Activated naive CD4-positive, alpha-beta T cell treated with anti-CD3 and anti-CD28 coated beads, Interleukin-2, amount 50 U/mL, for 16 hours (primary cell): ENCODE measurements at places on chromosomes 1 and 21.

GRCh38 chr1:84434081-84434769 lies 35.9 kb downstream of the DNASE2B start:
- DNase-seq: no peak

- no peak for DNase-seq
Observed at GRCh38 chr1:53063744-53064515, 1.9 kb downstream of the PODN start.

DNA sequence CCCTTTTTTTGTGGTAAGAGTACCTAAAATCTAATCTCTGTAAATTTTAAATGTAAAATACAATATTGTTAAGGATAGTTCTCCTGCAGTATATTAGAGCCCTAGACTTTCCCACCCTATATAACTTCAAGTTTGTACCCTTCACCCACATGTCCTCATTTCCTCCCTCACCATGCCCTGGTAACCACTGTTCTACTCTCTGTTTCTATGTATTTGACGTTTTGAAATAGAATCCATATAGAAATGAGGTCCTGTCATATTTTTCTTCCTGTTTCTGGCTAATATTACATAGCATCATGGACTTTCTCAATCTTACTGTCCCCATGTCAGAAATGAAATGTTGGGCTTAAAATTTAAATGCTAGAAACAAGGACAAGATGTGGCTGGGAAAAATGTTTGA lies 24.8 kb downstream of the GBP7 start:
- no peak for DNase-seq

GRCh38 chr21:34813266-34813894 lies 144.6 kb downstream of the CLIC6 start:
- DNase-seq: no peak

DNA sequence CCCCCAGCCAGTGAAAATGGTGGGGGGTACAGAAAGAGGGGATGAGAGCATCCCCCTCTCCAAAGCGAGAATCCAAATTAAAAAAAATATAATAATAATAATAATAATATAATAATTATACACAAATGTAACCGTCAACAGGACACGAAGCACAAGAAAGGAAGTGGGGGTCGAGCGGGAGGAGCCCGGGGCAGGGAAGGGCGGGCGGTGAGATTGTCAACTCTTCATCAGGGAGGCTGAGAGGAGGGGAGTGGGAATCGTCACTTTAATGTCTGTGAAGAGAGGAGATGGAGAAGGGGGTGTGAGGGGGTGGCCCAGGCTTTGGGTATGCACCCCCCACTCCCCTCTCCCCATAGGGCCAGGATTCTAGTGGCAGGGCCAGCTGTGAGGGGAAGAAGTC lies 33.2 kb downstream of the MEF2D start:
- no peak for DNase-seq

- no peak for DNase-seq
Observed at GRCh38 chr1:161838362-161838761, 72.2 kb downstream of the ATF6 start.

DNA sequence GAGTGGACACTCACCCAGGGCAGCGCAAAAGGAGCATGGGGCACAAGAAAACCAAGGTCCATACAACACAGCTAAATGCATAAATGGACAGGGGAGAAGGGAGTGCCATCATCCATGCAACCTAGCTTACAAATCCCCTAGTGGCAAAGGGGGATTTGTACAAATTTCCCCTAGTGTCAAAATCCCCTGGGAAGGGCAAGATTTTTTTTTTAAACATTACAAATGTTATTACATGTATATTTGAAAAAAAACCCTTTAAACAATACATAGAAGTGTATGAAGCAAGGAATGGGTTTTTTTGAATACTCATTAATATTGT lies 89.6 kb upstream of the IVNS1ABP start:
- DNase-seq: no peak

DNA sequence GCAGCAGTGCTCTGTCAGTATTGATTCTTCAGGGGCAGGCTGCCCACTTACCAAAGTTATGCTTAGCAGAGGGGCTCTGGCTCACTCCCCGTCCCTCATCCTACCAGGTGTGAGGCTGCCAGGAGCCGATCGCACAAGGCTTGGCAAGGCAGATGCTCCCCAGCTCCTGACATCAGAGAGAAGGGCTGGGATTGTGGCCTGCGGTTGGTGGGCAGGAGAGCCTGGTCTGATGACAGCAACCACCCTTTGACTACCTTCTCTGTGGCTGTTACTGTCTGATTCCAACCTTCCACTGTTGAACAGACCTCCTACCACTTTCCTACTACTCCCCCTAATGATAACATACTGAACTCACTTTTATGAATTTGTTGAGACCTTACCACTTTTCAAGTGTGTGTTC lies 23.7 kb upstream of the WDR26 start:
- DNase-seq: no peak

DNA sequence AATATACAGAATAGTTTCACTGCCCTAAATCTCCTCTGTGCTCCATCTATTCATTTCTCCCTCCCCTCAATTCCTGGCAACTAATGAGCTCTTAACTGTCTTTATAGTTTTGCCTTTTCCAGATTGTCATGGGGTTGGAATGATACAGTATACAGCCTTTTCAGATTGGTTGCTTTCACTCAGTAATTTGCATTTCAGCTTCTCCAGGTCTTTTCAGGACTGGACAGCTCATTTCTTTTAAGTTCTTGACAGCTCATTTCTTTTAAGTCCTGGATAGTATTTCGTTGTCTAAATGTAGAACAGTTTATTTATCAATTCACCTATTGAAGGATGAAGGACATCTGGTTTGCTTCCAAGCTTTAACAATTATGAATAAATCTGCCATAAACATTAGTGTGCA lies 22.6 kb downstream of the KRTAP21-3 start:
- no peak for DNase-seq

- no peak for DNase-seq
Observed at GRCh38 chr1:89339039-89339438, 24.8 kb upstream of the GBP6 start.

- no peak for DNase-seq
Observed at GRCh38 chr21:38995731-38996130, 187.5 kb downstream of the PSMG1 start.

- DNase-seq: no peak
Observed at GRCh38 chr1:60066001-60066400, 7.6 kb downstream of the C1orf87 start.

DNA sequence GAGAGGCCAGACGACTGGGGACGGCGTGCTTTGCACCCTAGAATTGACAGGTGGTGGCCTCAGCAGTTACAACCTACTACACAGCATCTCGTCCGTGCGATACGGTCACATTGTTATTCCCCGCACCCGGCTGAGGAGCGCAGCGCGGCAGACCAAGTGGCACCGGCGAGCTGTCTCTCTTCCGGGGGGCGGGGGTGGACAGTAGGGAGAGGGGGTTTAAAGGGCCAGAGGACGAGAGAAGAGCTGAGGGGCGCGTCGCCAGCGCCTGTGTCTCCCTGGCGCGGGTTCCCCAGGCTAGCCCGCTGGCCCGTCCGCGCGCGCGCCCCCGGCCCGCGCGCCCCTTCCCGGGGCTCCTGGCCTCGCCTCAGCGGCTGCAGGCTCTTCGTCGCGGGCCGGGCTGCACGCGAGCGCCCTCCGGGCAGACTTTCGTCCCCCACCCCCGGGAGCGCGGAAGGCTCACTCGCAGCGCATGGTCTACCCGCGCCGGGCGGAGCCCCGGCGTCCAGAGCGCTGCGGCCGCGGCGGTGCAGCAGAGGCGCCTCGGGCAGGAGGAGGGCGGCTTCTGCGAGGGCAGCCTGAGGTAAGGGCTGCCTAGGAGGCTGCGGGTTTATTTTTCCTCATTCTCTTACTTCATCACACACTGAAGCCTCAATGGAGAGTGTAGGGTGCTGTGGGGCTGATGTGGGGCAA lies at the start of gene PDE4B:
Gene PDE4B, plus strand, starts transcription at position 227 of the 690 bp plus-strand sequence.
- DNase-seq: no peak

DNA sequence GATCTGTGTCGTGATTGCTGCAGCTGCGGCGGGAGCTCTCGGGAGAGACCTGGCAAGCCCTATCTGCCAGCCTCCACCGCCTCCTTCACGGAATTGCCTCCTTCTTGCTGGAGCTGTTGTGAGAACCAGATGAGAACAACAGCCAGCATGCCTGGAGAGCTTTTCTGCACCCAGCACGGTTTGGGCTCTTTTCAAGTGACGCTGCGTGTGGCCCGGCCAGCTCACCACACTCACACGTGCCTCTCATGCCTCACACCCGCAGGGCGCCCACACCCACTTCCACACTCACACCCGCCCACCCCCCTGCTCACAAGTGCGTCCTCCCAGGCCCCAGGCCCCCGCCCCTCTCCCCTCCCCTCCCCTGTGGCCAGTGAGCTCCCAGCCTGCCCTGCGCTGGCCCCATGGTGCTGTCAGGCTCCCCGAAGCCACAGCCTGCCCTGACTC lies 135.7 kb upstream of the RUNX3 start:
- DNase-seq: no peak

DNA sequence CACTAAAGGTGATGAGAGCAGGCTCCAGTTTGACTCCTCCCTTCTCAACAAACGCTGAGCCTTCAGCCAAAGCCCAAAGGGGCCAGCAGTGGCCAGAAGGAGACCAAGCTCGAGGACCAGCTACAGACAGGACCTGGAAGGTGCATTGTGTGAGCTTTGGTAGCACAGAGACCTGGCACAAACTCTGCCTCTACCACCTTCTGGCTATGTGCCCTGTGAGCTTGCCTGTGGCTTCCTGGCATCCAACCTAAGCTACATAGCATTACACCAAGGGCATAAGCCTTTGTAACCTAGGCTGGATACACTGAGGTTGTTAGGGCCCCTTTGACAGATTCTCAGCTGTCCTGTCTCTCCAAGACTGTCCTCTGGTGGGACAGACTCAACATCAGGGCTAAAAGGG lies 6.6 kb upstream of the VWA5B1 start:
- DNase-seq: no peak

- DNase-seq: no peak
Observed at GRCh38 chr1:246769306-246769705, 45.1 kb downstream of the SCCPDH start.

DNA sequence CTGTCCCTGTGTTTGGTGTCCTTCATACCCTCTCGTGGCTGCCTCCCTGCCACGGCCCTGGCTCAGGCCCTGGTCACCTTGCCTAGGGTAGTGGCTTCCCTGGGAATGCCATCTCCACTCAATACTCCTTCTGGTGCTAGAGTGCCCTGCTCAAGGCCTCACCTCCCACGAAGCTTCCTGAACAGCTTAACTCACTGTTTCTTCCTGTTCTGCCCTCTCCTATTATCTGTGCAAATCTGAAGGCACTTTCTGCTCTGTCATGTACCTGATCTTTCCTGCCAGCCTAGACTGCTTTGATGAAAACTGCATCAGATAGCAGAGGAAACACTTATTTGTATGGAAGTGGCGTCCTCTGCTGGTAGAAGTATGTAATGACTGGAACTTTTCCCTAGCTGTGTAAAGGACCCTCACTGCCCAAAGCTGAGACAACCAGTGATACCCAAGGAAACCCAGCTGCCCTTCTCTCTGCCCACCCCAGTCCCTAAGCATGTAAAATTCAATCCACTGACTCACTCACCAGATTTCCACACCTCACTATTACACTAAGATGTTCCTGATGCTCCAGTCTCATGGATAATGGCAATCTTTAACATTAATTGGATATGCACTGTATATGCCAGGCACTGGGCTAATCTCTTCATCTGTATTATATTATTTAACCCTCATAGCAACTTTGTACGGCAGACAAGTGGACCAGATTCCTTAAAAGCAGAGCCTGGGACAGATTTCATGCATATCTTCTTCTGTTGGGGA lies 36.2 kb upstream of the BTG2 start:
- no peak for DNase-seq

DNA sequence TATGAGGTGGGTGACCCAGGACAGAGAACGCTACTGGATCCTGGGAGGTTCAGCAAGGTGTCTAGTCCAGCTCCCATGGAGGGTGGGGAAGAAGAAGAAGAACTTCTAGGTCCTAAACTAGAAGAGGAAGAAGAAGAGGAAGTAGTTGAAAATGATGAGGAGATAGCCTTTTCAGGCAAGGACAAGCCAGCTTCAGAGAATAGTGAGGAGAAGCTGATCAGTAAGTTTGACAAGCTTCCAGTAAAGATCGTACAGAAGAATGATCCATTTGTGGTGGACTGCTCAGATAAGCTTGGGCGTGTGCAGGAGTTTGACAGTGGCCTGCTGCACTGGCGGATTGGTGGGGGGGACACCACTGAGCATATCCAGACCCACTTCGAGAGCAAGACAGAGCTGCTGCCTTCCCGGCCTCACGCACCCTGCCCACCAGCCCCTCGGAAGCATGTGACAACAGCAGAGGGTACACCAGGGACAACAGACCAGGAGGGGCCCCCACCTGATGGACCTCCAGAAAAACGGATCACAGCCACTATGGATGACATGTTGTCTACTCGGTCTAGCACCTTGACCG lies 8.6 kb upstream of the PIGV start:
- DNase-seq: no peak

- no peak for DNase-seq
Observed at GRCh38 chr1:184075055-184076029, 23.8 kb downstream of the TSEN15 start.

DNA sequence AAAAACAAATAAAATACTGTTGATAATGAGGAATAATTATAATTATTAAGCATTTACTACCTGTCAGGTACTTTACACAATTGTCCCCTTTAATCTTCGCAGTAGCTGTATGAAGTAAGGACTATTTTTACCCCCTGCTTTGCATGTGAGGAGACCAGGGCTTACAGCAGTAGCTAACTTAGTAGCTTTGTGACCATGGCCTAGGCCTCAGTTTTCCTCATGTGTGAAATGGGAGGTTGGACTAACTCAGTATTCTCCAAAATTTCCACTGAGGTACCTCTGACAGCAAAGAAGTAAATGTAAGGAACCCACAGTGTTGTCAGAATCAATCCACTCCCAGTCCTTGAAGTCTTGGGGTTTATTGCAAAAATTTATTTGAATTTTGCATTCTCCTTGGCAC lies 3.8 kb upstream of the CSRP1 start:
- no peak for DNase-seq

GRCh38 chr21:29092102-29092959 lies 18.9 kb upstream of the CCT8 start:
- DNase-seq: no peak

DNA sequence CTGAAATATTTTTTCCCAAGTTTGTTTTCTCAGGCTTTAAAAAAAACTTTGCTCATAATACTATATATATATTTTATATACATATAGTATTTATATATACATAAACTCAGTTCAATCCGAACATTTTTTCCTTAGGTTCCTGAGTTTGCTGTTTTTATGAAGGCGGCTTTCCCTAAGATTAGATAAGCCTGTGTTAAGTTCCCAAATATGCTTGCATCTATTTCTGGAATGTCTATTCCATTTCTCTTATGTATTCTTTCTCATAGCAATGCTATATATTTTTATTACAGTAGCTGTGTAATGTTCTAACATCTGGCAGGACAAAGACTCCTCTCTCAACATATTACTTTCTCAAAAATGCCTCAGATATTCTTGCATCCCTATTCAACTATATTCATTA lies 45.9 kb downstream of the ADSS2 start:
- DNase-seq: no peak

GRCh38 chr21:28393279-28393678 lies 599.4 kb downstream of the LTN1 start:
- DNase-seq: no peak

DNA sequence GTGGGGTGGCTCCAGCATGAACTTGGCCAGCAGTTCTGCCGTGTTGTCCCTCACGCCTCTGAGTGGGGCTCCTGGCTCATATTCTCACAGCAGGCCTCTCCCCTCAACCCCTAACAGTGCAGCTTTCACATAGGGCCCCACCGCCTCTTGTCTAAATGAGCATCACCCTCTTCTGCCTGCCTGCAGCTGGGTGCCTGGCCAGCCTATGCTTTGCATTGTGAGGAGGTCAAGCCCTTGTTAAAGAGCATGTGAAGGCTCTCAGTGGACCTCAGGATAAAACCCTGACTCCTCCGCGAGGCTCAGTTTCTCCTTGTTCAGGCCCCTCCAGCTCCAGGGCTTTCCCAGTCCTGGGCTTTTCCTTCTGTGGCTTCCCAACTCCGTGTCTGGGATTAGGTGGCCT lies 34.8 kb downstream of the CRYAA start:
- DNase-seq: no peak
